Activated T-helper 1 cell treated with anti-CD3 and anti-CD28 coated beads, Interleukin-12 subunit alpha, Interleukin-12 subunit beta, Interleukin-2, Interleukin-4 antibody, amounts not matched to agents 30 ng/mL and 10 ng/mL and 1 ng/mL, durations not matched to agents 14 hours and 24 hours and 36 hours (primary cell): ENCODE measurements at places on chromosomes 3 and 15. TPM values are rescaled to one million over a fixed set of nuclear protein-coding genes. Genes with fewer than 3 reads are reported as not detected.

The CSPG5 gene
- 1.4 and 1.7 TPM in 2 replicates for total RNA-seq

The C2CD4B gene
- 0.78 and 0.83 TPM in 2 replicates for total RNA-seq

The MBNL1 gene
- total RNA-seq = 295 and 308 TPM in 2 replicates

The PP2D1 gene
- not detected in 2 replicates for total RNA-seq

The FMN1 gene
- total RNA-seq = 0.03 TPM in 1 of 2 replicates, not detected in the other
